ENCODE measurements at places on chromosomes 2 and 18.
A peak's percentile ranks its signal among the peaks of the same experiment; 100 is the strongest.

DNA sequence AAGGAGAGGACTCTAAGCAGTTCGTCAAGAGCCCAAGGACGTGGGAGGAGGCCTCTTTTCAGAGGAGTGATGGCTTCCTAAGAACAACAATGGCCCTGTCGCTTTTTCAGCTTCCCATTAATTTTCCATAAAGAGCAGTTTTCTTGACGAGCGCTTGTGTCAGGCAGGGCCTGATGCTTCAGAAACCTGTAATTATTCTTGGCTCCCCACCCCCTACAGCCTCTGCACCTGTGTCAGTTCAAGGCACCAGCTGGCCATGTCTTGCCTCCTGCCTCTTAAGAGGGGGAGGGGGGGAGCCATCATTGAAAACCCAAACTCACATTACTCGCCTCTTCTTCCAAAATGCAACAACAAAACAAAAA lies 32.3 kb downstream of the KLF7 start:
- DNase-seq = no peak

- no peak for DNase-seq
These were observed 26.5 kb upstream of the POLE4 start for GRCh38 chr2:74931940-74932339.

DNA sequence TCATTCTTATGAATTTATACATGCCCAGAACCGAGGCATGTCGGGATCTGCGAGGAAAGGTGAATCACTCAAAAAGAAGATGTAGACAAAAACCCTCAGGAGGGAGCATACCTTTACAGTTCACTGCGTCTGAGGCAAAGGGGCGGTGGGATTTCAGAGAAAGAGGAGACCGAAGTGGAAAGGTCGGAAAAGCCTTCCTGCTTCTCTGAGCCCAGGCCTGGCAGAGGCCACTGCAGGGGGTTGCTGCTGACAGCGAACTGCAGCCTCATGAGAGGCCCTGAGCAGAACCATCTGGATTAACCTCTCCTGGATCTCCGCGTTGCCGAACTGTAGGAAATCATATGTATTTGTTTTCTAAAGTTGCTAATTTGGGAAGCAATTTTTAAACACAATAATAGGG lies 713.1 kb upstream of the SOX11 start:
- DNase-seq = no peak

- DNase-seq = no peak
These were observed 289.0 kb upstream of the STON1 start for GRCh38 chr2:48240912-48241311.

DNA sequence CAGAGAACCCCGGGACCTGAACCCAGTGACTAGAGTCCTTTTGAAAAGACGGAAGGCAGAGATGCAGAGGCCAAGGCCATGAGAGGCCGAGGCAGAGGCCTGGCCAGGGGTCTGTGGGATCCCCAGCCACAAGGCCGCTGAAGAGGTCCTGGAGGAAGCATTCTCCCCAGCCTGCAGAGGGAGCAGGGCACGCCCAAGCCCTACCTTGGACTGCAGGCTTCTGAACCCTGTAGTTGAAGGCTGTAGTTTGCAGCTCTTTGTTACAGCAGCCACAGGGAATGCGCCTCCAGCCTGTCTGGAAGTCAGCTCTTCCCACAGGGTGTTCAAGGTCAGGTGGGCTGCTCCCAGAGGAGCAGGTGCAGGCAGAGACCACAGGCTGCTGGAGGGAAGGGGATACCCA lies 22.1 kb upstream of the PXDN start:
- no peak for DNase-seq

GRCh38 chr18:69469444-69469919 lies 68.8 kb downstream of the DOK6 start:
- no peak for DNase-seq

GRCh38 chr2:205903549-205904129 lies 182.3 kb downstream of the INO80D start:
- DNase-seq = no peak

DNA sequence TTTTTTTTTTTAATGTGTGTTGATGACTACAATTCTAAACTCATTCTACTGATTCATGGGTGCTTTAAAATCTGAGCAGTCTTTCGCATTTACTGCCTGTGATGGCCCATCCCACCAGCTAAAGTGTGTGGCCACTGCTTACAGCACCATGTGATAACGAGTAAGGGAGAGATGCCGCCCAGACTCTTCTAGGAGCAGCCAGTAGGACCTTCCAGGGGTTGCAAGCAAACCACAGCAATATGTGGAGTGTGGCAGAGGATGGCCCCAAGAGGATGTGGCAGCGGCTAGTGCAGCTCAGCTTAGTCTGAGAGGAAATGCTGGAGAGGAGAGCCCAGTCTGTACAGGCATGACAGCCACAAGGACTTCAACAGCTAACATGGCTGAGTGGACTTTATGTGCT lies 14.9 kb downstream of the IL1B start:
- peak; percentile 83 for DNase-seq

GRCh38 chr2:134158295-134158694 lies 95.6 kb upstream of the MGAT5 start:
- DNase-seq = no peak

DNA sequence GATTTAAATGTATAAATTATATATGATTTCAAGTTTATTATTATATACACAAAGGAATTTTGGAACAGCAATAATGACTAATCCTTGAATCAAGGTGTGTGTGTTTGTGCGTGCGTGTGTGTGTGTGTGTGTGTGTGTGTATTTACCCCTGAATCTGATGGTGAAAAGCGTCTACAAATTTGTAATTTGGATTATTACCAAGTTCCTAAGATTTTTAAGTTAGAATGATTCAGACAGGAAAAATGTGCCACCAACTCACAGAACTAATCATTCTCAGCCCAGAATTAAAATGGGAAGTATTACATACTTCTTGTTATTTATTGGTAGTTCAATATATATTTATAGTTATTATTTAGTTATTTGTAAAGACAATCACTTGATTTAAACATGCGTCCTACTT lies 12.3 kb downstream of the CALCRL start:
- no peak for DNase-seq

GRCh38 chr2:18845854-18846445 lies 256.6 kb upstream of the NT5C1B start:
- no peak for DNase-seq

- no peak for DNase-seq
These were observed 29.1 kb downstream of the CIB4 start for GRCh38 chr2:26612034-26612433.

GRCh38 chr2:195709901-195710806 lies 53.1 kb downstream of the SLC39A10 start:
- no peak for DNase-seq

GRCh38 chr2:216498070-216498378 lies 620 bp upstream of the RPL37A start:
- no peak for DNase-seq

DNA sequence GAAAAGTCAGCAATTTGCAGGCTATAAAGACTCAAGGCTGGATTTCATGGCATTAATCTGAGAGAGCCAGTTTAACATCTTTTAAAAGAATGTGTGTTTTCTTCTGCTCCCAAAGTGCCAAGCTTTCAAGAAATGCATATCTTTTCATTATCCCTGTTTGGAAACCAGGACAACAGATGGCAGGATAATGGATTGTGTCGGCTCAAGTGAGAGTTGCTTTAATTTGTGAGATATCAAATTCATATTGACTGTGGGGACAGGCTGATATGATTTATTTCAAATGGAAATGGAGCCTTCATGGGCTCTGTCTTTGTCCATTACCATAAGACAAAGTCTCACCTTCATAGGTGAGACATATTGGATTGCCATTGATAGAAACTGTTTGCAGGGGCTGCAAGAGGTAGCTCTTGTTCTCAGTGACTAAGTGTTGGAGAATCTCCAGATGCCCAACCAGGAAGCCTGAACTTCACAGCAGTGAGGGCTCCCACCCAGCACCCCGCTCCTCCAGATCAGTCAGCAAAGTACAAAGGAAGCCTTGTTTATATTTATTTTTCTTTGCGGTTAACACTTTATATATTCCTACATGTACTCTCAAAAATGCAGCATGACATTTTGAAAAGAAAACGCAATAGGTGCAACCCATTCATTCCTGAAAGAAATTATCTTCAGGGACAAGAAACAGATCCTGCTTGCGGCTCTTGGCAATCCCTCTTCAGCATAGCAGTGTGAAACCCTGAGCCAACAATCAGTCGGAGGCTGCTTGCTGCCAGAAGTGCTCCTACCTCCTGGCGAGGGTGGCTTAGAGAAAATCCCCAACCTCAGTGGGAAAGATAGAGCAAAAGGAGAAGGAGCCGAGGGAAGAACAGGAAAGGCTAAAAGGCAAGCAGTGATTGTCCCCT lies 65.8 kb upstream of the ATL2 start:
- DNase-seq = no peak

DNA sequence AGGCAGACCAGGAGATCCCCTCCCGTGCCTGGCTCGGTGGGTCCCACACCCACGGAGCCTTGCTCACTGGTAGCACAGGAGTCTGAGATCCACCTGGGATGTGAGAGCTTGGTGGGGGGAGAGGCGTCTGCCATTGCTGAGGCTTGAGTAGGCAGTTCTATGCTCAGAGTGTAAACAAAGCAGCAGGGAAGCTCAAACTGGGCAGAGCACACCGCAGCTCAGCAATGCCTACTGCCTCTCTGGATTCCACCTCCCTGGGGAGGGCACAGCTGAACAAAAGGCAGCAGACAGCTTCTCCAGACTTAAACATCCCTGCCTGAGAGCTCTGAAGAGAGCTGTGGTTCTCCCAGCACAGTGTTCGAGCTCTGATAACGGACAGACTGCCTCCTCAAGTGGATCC lies 85.1 kb downstream of the UGP2 start:
- DNase-seq = no peak

GRCh38 chr2:98300141-98300874 lies 45.9 kb upstream of the CNGA3 start:
- no peak for DNase-seq

- peak; percentile 100 for DNase-seq
These were observed 102.3 kb upstream of the SMAD7 start for GRCh38 chr18:49052891-49053644.

DNA sequence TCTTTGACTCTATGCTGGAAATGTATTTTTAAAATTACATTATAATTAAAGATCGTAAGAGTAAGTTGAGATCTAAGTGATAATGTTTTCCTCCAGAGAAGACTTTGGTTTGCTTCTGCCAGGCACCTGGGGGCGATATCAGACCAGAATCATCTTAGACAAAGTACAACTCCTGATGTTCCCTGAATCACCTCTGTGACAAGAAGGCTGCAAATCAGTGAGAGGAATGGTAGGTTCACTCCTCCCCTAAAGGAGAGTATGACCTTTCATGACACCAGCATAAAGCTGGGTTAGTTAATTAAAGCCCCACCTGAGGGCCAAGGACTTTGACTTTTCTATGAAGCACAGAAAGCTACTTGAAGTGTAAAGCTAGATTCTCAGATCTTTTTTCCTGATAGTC lies 114.4 kb upstream of the DTNA start:
- no peak for DNase-seq

DNA sequence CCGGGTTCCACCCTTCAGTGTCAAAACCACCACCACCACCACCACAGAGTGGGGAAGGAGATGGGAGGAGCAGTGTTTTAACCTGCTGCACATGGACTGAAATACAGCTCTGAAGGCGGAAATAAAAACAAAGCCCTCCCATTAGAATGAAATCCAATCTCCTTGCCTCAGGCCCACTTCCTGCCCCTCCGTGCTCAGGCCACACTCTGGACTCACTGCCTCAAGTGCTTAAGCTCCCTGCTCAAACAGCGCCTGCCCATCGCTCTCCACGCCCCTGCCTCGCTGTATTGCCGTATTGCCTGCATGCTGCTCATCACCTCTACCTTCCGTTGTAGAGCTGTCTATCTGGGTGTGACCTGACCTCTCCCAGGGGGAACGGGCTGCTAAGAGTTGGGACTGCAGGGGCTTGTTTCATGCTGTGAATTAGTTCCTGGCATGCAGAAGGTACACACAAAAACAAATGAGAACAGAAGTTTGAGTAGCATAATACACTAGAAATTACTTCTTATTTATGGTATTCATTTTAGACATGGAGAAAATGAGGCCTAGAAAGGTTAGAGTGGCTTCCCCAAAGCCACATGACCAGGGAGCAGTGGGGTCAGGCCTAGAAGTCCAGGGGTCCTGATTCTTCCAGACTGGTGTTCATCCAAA lies 31.6 kb upstream of the NEB start:
- no peak for DNase-seq

- no peak for DNase-seq
These were observed 135.6 kb upstream of the KLHL29 start for GRCh38 chr2:23249348-23249747.

DNA sequence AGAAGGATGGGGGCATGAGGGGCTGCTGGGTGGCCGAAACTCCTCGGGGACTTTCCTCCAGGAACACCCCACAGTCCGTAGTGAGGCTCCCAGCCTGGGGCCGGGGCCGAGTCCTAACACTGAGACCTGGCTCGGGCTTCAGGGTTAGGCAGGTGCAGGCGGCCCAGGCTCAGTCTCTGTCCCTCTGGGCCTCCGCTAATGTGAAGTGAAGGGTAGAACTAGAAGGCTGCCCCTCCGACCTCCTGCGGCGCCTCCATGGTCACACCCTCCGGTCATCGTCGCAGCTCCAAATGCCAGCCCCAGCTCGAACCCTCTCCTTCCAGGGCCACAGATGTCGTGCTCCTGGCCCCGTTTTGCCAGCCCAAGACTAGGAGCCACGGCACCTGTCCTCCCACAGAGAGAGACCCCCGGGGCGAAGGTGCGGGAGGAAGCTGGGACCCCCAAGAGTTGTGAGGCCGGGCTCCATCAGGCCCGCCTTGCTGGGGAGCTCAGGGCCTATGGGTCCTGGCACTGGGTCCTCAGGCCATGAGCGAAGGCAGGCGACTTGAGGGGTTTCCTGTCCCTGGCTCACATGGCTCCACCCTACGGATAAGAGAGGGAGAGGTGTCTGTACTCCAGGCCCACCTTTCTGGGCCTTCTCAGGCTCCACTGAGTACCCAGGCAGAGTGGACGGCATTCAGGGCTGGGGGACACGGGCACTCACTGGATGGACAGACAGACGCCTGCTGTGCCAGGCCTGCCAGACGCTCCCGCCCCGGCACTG lies 797 bp downstream of the ANO7 start:
- DNase-seq = no peak

DNA sequence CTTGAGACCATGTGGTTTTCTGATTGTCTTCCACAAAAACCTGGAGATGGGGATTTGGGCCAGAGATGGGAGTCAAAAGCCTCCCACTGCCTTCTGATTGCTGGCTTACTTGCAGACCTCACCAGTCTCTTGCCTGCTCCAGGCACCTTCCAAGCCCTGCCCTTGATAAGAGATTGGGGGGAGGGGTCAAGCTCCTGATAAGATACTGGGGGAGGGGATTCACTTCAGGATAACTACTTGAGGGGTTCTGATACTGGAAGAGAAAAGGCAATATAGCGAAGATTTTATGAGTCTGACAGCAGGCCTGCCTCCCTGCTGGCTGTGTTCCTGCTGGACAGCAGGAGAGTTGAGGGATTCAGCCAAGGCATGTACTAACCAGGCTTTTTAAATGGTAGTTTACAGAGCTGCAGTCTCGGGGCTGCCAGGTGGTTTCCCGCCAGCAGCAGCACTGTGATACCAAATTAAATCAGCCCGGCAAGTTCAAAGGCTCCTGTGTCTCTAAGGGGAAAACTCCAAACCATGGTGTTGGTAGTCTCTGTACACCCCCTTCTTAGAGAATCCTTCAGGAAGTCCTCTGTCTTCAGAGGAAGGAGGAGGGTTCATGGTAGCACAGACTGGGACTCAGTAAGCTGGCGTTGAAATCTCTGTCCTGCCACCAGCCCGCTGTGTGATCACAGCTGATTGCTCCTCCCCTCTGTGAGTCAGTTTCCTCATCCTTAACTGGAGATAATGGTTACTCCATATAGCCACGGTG lies 58.3 kb downstream of the FBXO36 start:
- no peak for DNase-seq

GRCh38 chr2:186399082-186399644 lies 86.9 kb upstream of the ZC3H15 start:
- DNase-seq = no peak

GRCh38 chr2:102048465-102048864 lies 56.7 kb downstream of the IL1R2 start:
- DNase-seq = no peak

GRCh38 chr2:71599646-71600236 lies 146.4 kb downstream of the DYSF start:
- DNase-seq = no peak

Data from GF-D8 (cell line).